NT2/D1 (cell line): ENCODE measurements at places on chromosomes 1 and 21.

DNA sequence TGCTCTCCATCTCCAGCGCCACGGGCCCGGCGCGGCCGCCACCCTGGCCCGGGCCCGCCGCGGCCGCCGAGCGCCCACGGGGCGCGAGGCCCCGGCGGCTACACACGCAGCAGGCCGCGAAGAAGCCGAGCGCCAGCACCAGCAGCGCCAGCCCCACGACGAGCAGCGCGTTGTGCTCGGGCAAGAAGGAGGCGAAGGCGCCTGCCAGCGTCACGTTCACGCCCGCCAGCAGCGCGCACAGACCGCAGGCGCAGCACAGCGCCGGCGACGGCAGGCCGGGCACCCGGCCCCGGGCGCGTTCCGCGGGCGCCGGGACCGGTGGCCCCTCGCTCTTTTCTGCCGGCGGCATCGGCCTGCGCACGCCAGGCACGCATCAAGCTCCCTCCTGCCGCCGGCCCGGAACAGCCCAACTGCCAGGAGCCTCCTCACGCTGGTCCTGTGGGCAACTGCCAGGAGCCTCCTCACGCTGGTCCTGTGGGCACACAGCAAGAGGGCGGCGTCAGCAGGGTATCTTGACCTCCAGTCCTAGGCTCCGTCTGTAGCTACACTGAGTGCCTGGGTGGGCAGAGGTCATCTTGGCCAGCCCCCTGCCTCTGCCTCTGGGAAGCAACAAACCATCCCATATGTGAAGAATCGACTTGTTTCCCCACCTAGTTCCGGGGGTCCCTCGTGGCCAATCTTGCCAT, 18.1 kb downstream of the KNCN start:
- no peak for DNase-seq

DNA sequence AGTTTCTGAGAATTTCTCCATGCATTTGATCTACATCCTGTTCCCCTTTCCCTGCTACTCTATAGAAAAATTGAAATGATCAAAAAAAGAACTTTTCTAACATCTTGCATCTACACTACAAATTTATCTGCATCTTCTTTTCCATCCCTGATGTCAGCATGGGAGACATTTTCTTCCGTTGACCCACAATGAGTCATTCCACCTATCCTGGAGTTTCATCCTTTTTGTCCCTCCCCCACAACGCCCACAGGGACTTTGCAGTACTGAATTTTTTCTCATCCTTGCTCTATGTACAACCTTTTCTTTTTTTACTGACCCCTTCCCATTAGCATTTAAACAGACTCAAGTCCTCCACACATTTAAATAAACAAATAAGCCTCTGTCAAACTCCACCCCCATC, 112.2 kb upstream of the MROH9 start:
- no peak for DNase-seq

- no peak for DNase-seq
Measured at GRCh38 chr1:41274752-41275545, 32.8 kb upstream of the SCMH1 start.

DNA sequence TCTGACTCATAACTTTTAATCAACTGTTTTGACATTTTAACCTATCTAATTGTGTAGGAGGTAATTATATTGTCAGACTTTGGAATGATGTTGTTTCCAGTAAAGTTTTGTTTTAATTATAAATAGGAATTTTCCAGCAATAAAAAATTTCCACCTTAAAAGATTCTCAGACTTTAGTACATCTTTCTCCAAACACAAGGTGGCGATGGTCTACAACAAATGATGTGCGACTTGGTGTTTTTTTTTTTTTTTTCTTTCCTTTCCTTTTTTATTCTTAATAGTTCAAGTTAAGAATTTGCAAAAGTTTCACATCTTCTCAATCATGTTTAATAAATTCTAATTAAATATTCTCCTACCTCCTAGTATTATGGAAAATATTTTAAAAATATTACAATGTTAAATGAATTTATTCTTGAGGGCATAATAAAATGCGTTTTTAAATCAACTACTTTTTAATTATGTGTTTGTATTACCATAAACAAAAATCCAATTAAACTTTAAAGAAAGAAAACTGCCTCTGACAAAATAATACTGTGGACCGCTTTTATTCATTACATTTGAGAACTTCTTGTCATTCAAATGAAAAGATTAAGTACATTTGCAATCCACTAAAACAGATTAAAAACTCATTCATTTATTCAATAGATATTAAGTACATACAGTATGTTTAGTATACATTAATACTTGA, 4.4 kb upstream of the ADAMTS1 start:
- DNase-seq: peak; percentile 36

- no peak for DNase-seq
Measured at GRCh38 chr1:200917291-200917817, 22.7 kb downstream of the INAVA start.

GRCh38 chr1:204780630-204781029, 90.0 kb upstream of the NFASC start:
- DNase-seq: no peak

DNA sequence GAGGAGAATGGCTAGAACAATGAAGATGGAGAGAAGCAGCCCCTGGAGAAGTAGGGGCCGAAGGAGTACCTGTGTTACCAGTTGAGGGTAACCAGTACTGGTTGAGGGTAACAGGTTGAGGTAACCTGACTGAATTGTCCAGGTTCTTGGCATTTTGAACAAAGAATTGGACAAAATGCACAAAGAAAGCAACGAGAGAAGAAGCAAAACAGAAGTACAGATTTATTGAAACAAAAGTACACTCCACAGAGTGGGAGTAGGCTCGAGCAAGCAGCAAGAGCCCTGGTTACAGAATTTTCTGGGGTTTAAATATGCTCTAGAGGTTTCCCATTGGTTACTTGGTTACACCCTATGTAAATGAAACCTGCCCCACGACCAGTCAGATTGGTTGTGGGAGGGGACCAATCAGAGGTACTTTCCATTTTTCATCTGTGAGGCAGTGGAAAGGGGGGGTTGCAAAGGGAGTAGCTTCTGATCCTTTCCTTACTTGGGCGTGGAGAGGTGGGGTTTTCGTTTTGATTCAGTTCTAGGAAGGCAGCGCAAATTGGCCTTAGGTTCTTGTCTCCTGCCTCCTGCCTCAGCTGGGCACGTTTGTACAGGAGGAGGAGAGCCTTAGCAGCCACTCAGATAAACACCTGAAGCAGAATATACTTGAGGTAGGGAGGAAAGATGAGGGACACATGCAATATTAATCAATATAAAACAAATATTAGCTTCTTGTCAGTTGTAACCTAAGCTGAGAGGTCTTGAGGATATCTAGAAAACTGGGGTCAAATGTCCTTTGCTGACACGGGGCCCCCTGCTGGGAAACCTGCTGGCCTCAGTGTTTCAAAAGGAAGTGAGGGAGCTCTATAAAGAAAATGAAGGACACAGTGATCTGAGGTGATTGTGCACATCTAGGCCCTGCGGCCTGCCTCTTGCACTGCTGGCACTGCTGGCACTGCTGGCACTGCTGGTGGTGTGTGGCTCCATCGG, 14.3 kb upstream of the LSM10 start:
- no peak for DNase-seq

GRCh38 chr21:38858026-38858811, 52.5 kb downstream of the ETS2 start:
- no peak for DNase-seq
